Muscle of arm (tissue), 14 donors: ENCODE measurements at places on chromosomes 6 and 20.

DNA sequence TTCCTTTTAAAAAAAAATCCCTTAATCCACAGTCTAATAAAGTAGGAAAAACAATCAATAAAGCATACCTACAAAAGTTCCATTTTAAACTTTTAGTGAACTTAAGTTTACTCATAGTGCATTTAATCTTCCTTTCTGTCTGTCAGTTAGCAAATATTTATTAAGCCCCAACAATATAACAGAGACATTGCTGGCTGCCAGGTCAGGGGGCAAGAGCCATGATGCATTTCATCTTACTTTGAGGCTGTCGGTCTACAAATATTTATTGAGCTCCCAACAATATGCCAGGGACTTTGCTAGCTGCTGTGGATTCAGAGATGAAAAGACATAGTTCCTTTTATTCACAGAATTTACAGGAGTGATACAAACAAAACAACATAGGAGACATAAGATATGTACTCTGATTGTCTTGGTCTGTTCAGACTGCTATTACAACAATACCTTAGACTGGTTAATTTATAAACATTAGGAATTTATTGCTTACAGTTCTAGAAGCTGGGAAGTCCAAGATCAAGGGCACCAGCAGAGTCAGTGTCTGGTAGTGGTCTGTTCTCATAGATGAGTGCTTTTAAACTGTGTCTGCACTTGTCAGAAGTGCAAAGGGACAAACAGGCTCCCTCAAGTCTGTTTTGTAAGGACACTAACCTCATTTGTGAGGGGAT lies 118.6 kb downstream of the PLCB1 start:
- no peak for DNase-seq

- DNase-seq = no peak
Observed at GRCh38 chr20:21613512-21613911, 92.0 kb upstream of the PAX1 start.

- DNase-seq = no peak
Observed at GRCh38 chr6:5435449-5435848, 174.1 kb downstream of the FARS2 start.

- DNase-seq = no peak
Observed at GRCh38 chr6:76574746-76575145, 502.3 kb upstream of the IMPG1 start.

GRCh38 chr6:160057080-160057479 lies 64.5 kb upstream of the SLC22A1 start:
- DNase-seq = no peak

- no peak for DNase-seq
Observed at GRCh38 chr6:113489952-113490746, 367.0 kb upstream of the MARCKS start.

DNA sequence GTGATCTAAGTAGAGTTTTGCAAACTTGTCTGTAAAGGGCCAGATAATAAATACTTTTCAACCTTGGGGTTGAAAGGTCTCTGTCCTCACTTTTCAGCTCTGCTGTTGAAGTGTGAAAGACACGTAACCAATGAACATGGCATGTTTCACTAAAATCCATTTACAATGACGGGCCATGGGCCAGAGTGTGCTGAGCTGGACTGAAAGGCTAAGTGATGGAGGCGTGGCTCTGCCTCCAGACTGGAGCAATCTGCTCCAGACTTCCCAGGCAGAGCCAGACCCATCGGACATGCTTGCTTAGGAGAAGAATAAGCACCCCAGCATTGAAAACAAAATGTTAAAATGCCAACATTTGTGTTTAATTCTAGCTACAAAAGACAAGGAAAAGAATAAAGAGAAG lies 41.4 kb downstream of the SCAND1 start:
- DNase-seq = no peak

DNA sequence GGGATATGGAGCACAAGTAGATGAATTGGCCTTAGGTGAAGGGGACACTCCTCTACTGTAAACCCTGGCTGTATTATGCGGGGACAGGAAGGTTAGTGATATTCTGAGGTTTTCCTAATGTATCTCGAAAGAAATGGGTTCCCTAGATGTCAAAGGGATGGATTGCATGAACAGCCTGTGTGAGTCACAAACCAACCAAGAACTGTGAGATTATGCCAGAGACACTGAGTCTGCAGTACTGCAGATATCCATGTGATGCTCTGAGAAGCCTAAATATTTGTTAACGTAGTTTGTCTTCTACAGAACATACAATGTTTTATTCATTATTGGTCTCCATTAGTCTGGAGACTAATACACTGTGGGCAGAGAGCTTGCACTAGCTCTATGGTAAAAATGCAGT lies 182.2 kb downstream of the AKAP7 start:
- no peak for DNase-seq
